ENCODE measurements at places on chromosomes 12 and 14. TPM values are rescaled to one million over a fixed set of nuclear protein-coding genes. Genes with fewer than 3 reads are reported as not detected.

DNA sequence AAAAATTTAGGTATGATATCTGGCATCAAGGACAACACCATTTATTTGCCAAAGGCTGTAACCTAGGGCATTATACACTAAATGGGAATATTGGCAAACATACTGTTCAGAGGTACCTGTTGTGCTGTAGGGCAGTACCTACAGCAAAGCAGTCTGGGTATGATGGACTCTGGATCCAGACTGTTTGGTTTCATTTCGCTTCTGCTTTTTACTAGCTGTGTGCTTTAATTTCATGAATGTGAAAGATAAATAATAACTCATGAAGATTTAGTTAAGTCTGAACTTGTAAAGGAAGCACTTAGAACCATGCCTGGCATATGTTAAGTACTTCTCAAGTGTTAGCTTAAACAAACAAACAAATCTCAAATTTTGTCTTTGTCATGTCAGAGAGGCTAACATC, 17.7 kb upstream of the SLC38A2 start:
- H3K27me3 ChIP-seq = no peaks in the 10 kb centered on the region
- no peak for DNase-seq
- no peaks in the 10 kb centered on the region for H3K36me3 ChIP-seq
- H3K27ac ChIP-seq = peak overlapping the region; percentile 100
- H3K4me1 ChIP-seq = peaks cover 72% of the 10 kb centered on the region
- H3K4me3 ChIP-seq = no peak overlapping the region

DNA sequence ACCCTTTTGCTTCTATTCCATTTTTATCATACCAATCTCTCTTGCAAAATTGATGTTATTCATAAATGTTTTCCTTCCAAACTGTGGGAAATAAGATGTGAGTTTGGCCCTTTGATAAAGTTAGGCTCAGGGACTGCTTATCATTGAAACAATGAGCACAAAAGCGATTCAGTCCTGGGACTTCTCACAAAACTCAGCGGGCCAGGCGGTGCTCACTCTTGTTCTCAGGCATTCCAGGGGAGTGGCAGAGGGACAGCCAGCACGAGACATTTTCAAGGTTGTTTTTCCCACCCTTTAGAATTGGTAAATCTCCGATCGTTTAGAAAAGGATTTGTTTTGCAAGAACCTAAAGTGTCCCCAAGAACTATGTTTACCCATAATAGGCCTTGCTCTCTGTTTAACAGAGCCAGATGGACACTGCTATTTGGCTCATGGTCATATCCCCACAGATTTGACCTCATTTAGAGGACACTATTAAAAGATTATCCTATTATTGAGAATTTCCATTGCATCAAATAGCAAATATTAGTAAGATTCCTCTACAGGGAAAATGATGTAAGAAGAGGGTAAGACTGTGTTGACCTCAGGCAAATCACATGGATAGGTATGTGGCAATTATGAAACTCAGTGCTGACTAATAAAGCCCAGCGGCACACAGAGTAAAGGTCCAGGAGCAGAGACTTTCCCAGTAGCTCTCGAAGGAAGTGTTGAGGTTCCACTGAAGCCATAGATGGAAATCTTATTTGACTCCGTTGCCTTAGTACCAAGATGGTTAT, 102.7 kb upstream of the USP44 start:
- H3K4me1 ChIP-seq = peaks cover 26% of the 10 kb centered on the region
- H3K4me3 ChIP-seq = no peak overlapping the region
- H3K36me3 ChIP-seq = no peaks in the 10 kb centered on the region
- DNase-seq = peak; percentile 90
- H3K27me3 ChIP-seq = no peaks in the 10 kb centered on the region

DNA sequence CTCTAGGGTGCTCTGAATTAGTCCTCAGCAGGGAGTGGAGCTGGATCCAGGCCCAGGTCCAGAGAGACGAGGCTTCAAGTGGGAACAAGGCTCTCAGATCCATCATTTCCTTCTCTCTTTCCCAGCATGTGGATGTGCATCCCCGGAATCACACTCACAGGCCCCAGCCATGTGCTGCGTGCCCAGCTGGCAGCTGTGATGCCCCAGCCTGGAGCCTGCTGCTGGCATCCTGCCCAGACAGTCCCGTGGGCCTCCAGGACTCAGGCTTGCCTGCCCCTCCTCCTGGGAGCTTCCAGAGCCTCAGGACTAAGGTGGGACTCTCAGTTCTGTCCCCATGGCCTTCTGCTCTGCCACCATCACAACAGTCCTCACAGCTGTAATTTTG, 6.2 kb upstream of the KRT84 start:
- peaks cover 14% of the 10 kb centered on the region for H3K4me1 ChIP-seq
- H3K27me3 ChIP-seq = peaks cover 25% of the 10 kb centered on the region
- H3K36me3 ChIP-seq = no peaks in the 10 kb centered on the region
- peak; percentile 38 for DNase-seq

The NKX2-1 gene
- not detected for total RNA-seq

- no peak overlapping the region for H3K27ac ChIP-seq
- no peaks in the 10 kb centered on the region for H3K4me1 ChIP-seq
- peaks cover 7% of the 10 kb centered on the region for H3K27me3 ChIP-seq
- no peak overlapping the region for H3K4me3 ChIP-seq
- no peak for DNase-seq
- H3K36me3 ChIP-seq = no peaks in the 10 kb centered on the region
These were observed 87.8 kb downstream of the DICER1 start for GRCh38 chr14:95069547-95069946.

The HVCN1 gene
- total RNA-seq = 4.1 TPM

GRCh38 chr12:68792952-68793351, 15.0 kb upstream of the MDM2 start:
- peak; percentile 19 for DNase-seq
- no peak overlapping the region for H3K27ac ChIP-seq
- H3K4me1 ChIP-seq = peaks cover 12% of the 10 kb centered on the region
- H3K36me3 ChIP-seq = no peaks in the 10 kb centered on the region

The GIT2 gene
- total RNA-seq = 23.4 TPM

GRCh38 chr12:38776647-38777046, 128.7 kb downstream of the CPNE8 start:
- no peak overlapping the region for H3K27ac ChIP-seq
- no peak overlapping the region for H3K4me3 ChIP-seq
- H3K27me3 ChIP-seq = no peaks in the 10 kb centered on the region

DNA sequence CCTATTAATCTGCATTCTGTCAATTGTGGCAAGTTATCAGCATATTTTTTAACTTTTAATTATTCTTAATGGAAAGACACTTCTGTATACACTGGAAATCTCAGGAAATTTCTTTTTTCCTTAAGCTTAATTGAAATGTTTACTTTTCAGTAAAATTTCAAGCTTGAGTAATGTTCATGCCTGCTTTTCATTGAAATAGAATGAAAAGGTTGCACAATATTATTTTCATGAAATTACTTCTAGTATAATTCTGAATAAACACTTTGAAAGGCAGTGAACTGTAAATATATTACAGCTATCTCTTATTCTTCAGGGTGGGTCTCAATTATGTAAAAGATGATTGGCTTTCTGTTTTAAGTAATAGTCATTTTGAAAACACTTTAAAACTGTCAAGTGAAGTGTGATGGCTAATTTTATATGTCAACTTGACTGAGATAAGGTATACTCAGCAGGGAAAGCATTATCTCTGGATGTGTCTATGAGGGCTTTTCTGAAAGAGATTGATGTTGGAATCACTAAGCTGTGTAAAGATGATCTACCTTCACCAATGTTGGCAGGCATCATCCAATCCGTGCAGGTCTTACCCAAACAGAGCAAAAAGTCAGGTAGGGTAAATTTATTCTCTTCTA, 29.9 kb downstream of the CLEC2D start:
- peaks cover 8% of the 10 kb centered on the region for H3K4me1 ChIP-seq
- H3K4me3 ChIP-seq = no peak overlapping the region
- no peak overlapping the region for H3K27ac ChIP-seq
- no peaks in the 10 kb centered on the region for H3K27me3 ChIP-seq
- peaks cover 5% of the 10 kb centered on the region for H3K36me3 ChIP-seq

The C12orf75 gene
- 349 TPM for total RNA-seq

The SYT1 gene
- 2.4 TPM for total RNA-seq

All from GM23248 (cell line).